ENCODE measurements at places on chromosomes 4 and X.
A peak's percentile ranks its signal among the peaks of the same experiment; 100 is the strongest.

DNA sequence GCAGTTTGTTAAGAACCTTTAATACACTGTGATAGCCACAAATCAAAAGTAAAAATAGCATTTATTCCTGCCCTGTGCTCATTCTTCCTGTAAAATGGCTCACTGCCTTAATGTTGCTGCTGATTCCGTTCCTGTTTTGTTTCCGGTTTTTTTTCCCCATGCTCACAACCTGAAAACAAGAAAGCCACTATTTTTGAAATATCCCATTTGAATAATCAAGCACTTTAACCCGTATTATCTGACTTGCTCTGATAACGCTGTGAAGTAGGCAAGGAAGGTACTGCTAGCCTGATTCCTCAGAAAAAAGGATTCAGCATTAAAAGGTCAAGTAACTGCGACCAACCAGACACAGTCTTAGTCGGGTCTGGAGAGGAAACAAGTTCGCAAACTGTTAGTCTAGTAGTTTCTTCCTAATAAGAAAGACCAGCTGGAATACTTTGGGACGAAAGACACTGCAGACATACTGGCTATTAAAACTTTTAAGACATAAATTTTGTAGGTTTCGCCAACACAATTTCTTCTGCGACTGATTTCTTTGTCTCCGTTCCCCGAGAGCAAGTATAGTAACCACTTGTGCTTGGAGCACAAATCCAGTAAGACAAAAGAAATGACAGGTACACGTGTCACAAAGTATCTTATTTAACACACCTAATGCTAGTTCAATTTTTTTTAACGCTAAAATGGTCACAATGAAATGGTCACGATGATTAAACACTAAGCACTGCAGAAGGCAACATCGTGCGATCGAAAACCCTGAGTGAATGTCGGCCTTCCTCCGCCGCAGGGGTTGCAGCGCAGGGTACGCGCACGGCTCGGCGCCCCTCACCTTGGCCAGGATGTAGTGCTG, 802 bp downstream of the COX18 start:
- peak; percentile 22 for DNase-seq

DNA sequence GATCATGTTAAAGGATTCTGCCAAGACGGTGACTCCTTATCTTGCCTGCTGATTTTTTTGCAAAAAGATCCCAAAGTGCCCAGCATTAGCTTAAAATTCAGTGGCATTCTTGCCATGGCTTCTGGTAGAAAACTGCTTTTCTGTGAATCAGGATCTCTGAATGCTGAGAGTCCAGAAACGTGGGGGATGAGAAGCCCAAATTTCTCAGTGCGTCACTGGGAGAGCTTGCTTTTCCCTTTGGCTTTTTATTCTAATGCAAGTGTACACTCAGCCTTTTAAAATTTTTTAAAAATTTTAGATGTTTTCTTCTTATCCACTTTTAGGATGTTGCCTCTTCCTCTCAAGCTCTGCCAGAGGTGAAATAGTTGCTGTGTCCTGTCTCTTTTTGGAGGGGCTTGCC, 98.4 kb downstream of the TLL1 start:
- DNase-seq = no peak

DNA sequence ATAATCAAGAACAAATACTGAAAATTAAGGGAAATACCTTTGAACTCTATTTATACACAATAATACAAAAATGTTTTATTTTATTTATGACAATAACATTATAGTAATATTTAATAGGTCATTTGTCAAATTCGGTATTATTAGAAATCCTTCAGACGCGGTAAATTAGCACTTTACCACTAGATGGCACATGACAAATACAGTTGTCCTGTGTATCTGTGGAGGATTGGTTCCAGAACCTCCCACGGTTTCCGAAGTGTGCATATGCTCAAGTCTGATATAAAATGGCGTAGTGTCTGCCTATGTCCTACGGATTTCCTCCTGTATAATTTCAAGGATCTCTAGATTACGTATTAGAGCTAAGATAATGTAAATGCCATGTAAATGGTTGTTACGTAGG, 8.1 kb upstream of the LINC00632 start:
- peak; percentile 3 for DNase-seq

DNA sequence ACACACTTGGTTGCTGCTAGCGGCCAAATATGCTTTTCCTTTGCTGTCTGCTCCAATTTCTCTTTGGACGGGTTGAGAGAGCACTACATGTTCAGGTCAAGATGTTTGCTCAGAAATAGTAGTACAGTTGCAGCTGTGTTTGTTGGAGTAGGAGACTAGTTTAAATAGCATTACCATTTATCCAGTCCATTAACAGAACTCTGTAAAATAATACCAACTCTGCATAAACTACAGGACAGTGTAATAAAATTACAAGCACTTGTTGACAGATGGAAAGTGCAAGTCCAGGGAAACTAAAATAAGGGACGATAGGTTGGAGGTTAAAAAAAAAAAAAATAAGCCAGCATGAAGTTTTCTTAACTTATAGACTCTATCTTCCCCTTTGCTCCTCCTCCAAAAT, 20.2 kb downstream of the SLIT2 start:
- DNase-seq = no peak

DNA sequence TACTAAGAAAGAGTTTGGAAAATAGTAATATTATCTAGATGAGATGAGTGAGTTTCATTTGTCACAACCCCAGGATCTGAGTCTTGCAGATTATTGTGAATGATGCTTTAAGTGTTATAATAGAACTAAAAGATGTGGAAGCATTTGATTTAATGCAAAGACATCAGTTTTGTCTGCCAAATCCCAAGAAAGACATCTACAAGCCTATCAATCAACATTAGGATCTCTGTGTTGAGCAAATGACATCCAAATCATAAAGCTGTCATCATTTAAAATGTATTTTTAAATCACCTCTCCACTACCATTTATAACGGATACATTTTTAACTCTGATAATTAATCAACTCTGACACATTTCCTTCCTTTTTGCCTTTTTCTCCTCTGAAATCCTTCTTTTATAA, 310.8 kb upstream of the SLIT2 start:
- no peak for DNase-seq

DNA sequence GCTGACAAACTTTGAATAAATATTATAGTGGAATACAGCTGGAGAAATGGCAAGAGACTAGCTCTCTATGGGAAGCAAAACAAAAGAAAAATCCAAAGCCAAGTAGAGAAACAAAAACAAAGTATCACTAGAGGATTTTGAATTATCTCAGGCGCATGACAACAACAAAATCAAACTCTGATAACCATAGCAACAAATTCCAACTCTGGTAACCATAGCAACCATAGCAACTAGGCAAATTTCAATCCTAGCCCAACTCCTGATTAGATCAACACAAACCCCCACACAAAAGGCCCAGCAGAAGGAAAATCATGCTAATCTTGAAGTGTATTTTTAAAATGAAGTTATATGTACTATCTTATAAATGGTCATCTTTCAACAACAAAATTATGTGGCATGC, 98.4 kb upstream of the MAGEE2 start:
- no peak for DNase-seq

DNA sequence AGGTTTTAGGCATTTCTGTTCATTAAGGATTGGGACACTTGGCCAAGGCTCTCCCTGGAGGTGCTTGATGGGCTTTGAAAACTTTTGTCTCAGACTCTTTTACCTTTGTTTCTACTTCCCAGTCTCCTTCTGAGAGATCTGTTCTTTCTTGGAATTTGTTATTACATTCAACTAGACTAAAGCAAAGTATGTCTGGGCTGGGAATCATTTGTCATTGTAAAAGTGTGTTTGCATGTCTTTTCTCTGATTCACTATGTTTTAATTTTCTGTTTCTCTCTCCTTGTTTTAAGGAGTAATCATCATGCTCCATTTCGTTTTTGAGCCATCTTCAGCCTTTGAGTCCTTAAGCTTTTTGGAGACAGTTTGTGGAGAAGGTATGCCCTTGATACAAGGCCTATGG, 12.2 kb upstream of the PGRMC2 start:
- DNase-seq = no peak

DNA sequence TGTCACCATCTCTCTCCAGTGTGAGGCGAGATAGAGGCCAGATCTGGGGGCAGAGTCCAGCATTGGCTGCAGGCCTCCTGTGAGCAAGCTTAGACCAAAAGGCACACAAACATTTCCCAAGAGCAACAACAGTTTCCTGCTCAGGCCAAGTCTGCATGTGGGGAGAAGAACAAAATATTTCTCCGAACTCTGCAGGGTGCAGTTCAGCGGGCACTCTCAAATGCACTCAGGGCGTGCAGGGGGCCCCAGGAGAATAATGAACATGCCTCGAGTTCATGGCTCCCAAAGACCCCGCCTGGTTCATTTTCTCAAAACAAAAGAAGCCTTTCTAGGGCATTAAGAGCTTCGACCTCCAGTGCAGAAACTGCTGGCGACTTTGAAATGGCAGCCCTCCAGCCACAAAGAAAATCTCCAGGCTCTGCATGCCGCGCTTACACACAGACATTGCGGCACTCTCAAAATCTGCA, 57.8 kb upstream of the HELT start:
- no peak for DNase-seq

DNA sequence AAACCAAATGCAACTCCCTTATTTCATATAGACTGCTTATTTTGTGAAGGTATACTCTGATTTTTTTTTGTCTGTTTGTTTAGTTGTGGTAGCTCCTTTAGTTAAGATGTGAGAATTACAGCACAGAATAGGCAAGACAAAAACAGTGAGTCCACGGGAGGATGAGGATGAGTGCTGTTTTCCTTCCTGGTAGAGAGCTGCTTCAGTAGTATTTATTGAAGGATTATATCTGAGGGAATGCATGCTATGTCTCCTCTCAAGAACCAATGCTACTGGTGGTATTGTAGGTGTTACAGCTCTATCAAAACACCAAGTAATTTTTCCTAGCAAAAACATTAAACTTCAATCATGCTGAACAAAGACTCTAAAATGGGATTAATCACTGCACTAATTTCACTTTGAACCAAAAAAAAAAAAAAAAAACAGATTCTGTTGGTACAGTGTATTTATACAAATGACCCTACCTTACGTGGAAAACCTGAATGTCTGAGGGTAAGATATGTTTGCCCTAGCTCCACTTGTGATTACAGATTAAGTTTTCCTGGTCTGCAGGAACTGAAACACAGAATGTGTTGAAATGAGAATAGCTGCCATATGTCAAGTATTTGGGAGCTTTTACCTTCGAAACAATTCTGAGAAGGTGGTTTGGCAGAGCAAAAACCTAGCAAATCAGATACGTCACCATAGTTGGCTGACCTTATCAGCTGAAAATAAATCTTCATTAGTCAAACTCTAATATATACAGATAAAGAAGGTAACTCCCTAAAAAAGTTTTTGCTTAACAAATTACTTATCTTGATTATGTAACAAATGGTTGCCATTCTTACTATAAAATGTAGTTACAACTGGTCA, 40.3 kb downstream of the PPP3CA start:
- DNase-seq = no peak

DNA sequence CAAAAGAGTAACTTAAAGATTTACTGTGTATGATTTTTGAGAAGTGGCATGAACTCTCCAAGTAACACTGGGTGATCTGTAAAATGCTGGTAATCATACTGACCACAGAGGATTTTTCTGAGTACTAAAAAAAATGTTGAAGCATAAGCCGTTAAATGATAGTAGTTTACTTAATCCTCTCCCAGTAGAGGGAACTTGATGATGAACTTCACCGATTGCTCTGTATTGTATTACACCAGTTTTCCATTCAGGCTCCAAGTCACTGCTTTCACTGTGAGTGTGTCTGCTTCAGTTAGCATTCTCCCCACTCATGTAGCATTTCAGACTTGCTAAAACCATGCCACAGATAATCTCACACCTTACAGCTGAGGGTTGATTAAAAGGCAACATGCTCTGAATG, 294.1 kb downstream of the GBA3 start:
- no peak for DNase-seq

GRCh38 chrX:86148024-86148511, at the start of gene DACH2:
TSS of gene DACH2 (plus strand) at chrX:86148451.
- DNase-seq = peak; percentile 13

- no peak for DNase-seq
Measured at GRCh38 chr4:531076-531475, 32.1 kb downstream of the PIGG start.

GRCh38 chr4:3243136-3243780, 5.7 kb upstream of the MSANTD1 start:
- no peak for DNase-seq

- DNase-seq = no peak
Measured at GRCh38 chr4:6914448-6914847, 4.8 kb downstream of the TBC1D14 start.

GRCh38 chr4:80454040-80454439, 118.5 kb downstream of the CFAP299 start:
- no peak for DNase-seq

GRCh38 chrX:113202601-113203000, 362.0 kb upstream of the AMOT start:
- no peak for DNase-seq

DNA sequence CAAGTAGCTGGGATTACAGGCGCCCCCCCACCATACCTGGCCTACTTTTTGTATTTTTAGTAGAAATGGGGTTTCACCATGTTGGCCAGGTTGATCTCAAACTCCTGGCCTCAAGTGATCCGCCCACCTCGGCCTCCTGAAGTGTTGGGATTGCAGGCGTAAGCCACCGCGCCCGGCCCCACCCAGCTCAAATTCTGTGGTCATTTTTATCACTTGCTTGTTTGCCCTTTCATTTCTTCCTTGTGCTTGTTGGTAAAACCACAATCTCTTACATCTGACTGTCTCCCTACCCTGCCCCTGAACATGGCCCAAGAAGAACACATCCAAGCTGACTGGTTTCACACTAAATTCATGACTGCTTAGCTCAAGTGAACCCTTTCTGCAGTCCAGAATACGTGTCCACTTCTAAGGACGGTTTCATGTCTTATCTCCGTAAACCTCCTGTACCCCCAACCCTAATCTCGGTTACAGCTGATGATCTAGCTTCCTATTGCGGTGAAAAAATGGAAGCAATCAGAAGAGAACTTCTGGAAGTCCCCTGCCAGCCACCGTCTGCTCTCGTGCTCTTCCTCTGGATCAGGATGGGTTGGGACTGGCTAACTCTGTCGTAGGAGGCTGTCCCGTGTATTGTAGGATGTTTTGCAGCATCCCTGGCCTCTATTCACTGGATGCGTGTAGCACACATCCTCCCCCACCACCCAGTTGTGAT, 5.4 kb upstream of the RS1 start:
- no peak for DNase-seq

GRCh38 chr4:17492058-17492741, 19.7 kb downstream of the QDPR start:
- no peak for DNase-seq

DNA sequence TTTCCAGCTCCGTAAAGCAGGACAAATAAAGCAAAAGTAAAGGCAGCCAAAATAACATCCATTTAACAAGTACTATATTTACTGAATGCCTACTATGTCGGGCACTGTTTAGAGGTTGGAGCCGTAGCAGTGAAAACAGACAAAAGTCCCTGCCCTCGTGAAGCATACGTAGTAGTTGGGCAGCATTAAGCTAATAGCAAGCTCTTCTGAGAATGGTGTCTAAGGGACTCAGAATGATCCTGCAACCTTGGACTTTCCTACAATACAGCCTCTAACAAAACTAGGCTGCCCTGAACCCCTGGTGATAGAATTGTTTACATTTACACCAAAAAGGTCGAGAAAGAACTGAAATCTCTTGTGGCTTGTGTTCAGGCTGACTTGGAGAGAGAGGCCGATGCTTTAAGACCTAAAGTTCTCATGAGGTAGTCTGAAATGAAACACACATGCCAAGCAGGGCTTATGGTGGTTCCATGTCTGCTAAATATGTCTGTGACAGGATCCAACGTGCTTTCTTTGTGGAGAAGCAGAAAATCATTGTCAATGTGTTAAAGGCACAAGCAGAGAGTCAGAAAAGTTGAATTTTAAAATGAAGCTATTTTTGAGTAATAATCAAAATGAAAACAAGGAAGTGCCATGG, 898 bp upstream of the PDGFC start:
- DNase-seq = no peak

GRCh38 chr4:45946699-45947098, 177.2 kb downstream of the GABRG1 start:
- no peak for DNase-seq
